GF-D8 (cell line): ENCODE measurements at places on chromosomes 1 and 21.

GRCh38 chr1:25875856-25876692, 566 bp upstream of the PAQR7 start:
- DNase-seq: no peak

GRCh38 chr1:9275161-9275560, 17.5 kb upstream of the SPSB1 start:
- no peak for DNase-seq

DNA sequence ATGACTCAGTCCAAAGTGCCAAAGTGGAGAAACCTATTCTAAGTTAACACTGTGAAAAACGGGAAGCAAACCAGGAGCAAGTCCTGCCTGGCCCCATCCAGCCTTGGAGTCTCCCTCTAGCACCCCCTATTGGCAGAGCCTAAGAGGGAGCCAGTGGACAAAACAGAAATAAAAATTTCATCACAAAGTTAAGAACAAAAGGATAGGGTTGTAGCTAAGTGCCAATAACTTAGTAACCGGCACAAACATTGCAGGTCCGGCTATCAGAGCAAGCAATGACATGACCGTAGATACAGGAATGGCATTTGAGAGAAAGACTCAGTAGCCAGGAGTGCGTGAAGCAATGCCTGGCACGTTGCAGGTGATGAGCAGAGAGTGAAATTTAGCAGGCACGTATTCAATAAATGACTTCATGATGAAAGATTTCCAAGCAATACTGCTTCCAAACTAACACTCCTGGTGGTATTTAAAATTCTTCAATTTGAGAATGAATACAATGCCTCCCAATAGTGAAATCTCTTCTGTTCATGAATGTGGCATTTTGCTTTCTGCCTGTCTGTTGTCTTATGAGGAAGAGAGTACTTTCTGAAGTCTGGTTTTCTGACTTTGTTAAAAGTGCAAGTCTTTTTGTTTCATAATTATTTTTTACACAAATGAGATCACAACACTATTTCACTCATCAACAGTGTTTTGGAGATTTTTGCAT, 391.0 kb downstream of the OMA1 start:
- DNase-seq: no peak

DNA sequence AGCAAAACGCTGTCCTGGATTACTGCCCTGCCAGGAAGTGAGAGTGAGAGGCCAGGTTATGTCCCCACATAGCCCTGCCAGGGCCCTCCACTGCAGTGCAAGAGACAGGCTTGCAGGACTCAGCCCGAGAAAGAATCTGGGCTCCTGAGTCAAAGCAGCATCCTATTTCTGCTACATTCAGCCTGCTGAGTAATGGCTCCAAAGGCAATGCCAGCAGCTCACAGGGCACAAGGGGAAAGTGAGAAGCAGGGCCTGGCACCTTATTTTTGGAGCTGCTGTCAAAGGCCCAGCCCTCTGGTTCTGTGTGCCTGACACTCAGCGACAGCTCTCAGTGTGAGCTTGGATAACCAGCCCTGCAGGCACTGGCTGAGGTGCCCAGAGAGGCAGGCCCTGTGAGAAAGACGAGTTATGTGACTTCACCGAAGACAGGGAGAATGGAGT, 83.9 kb downstream of the DTL start:
- no peak for DNase-seq

GRCh38 chr1:39609618-39610331, 29.7 kb downstream of the HEYL start:
- no peak for DNase-seq

GRCh38 chr1:163509114-163509513, 187.4 kb downstream of the NUF2 start:
- DNase-seq: no peak

- no peak for DNase-seq
These were observed 92.8 kb upstream of the CACNA1E start for GRCh38 chr1:181390410-181391077.

DNA sequence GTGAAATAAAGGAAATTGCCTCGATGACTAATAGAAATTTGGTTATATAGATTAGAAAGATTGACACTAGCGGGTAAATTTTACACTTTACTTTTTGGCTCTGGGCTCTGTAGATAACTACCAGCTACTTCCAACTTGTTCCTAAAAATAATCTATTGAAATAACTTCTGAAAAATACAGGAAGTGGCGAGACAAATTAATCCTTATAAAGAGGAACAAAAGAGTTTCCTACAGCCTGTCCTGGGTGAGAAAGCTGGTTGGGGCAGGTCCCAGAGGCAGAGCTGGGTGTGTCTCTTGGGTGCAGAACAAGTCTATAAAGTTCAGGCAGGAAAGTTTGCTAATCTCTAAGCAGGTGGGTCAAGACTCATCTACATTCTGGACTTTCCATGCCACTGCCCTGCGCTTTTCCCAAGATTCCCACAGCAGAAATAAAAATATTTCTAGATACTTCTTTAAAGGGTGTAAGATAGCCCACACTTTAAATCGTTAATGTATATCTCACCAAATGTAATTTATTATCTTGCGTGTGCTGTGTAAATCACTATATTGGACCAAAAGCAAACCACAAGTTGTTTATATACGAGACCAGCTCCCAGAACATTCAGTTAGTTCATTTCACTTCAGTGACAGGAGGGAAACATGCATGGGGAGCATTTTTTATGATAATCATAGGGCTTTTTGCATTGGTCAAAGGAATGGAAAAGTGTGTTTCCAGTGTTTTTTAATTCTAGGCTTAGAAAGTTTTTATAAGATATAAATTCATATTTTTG, 70.1 kb upstream of the NRIP1 start:
- DNase-seq: no peak

DNA sequence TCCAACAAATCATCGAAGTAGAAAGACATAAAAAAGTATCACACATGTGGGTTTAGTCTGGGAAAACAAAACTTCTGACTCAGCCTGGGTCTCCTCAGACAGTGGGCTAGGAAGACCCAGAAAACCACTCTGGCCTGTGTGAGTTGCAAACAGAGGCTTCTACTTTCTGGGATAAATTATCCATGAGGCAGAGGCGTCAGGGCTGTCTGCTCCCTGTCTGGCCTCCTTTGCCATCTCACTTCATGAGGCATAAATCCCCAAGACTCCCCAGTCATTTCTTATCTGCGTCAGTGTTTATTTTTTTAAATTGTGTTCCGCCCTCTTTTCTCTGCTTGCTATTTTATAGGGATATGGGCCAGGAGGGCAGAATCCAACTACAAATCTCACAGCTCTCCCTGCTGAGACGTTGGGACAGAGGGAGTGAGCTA, 80.6 kb upstream of the TRABD2B start:
- no peak for DNase-seq

GRCh38 chr1:230303069-230303468, 123.1 kb downstream of the PGBD5 start:
- no peak for DNase-seq

- no peak for DNase-seq
These were observed 27.6 kb downstream of the SPATA21 start for GRCh38 chr1:16409536-16410152.

- DNase-seq: peak; percentile 36
These were observed 7.3 kb downstream of the SYNC start for GRCh38 chr1:32695098-32695904.

GRCh38 chr1:23116921-23117699, 51.5 kb downstream of the LUZP1 start:
- DNase-seq: no peak

GRCh38 chr21:25556091-25556490, 51.2 kb downstream of the MRPL39 start:
- no peak for DNase-seq

DNA sequence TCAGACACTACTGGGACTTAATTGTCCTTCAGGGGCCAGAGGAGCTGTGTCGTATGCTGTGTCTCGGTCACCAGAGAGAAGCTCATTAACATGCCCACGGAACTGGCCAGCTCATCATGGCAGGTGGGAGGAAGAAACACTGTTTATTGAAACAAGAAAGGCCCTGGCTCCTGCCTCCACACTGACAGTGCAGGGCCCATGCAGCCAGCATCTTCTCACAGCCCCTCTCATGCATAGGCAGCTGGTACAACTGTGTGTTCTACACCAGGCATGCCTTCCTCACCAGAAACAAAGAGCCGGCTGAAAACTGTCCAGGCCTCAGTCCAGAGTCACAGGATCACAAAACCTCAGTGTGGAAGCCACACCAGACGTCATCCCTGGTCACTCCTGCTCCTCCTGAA, 106.0 kb downstream of the UBE2U start:
- DNase-seq: no peak

DNA sequence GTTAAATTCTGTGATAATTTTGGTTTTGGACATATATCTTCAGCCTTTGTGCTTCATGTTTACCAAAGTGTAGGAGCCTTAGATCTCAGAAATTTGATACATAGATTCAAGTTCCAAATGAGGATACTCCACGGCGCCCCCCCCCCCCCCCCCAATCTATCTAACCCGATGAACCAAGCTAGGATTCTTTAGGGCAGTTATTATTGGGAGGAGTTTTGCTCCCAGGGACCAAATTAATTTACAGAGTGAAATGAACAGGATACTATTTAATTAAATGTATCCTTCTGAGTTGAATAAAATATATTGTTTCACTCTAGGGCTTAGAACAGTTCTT, 3.2 kb downstream of the USP25 start:
- DNase-seq: no peak

DNA sequence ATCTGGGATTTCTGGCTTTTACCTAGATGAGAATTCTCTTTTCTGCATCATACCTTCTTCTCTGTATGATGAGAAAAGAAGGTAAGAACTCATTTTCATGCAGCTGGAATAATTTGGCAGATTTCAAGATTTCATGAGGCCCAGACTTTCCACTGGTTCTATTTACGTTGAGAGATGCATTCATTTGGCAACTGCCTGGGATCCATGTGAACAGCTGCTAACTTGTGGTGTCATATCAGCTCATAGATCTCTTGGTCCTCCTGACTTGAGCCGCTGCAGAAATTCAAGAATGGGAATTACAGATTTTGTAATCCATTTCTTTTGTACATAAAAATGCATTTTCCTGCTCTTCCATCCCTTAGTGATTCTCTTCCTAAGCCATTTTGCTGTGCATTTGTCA, 17.1 kb upstream of the C1orf87 start:
- DNase-seq: no peak

DNA sequence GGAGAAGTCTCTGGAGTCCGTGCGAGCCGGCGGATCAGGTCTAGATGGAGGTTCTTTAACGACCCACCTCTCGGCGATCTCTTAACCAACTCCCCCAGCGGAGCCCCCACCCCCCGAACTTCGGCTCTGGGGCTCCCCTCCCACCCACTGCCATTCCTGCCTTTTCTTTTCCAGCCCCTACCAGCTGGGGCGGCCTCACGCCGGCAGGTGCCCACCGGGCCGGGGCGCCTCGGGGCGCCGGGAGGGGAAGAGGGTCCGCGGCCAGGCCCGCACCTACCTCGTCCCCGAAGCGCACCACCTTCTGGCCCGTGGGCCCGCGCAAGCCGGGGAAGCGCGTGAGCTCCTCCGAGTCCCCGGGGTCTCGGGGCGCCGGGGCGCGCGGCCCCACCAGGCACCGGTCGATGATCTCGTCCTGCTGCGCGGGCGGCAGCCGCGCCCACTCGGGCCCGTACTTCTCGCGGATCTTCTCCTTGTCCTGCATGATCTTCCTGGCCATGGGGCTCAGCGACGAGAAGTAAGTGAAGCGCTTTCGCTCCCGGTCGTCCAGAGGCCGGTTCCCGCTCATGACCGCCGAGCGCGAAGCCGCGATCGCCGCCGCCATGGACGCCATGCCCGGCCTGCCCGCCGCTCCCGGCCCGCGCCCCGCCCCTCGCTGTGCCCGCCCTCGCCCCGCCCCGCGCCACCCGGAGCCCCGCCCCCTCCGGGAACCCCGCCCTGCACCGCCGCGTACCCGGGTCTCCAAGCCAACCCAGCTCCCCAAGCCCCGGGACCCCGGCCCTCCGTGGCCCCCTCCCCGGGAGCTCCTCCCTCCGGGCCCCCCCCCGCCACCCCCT, at the start of gene C1orf198:
Gene C1orf198, minus strand, starts transcription at position 619 of the 833 bp plus-strand sequence. Its CDS starts 9 bp downstream, at position 610.
- no peak for DNase-seq

GRCh38 chr1:119081700-119082099, 58.8 kb downstream of the WARS2 start:
- no peak for DNase-seq
